Right ventricle myocardium inferior (tissue), 1 donor: ENCODE measurements at places on chromosomes 12 and 14.

DNA sequence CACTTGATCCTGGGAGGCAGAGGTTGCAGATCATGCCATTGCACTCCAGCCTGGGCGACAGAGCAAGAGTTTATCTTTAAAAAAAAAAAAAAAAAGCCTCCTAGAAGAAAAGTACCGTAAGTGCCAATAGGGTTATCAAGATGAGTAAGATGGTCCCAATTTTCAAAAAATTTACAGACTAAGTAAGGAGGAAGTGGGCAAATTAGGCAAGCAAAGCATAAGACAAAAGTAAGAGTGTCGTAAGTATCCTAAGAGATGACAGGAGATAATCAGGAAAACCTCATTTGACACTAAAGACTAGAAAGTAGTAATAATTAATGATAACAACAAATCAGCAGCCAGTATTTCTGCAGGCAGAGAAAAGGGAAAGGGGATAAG, 12.2 kb downstream of the PYM1 start:
- DNase-seq = no peak

DNA sequence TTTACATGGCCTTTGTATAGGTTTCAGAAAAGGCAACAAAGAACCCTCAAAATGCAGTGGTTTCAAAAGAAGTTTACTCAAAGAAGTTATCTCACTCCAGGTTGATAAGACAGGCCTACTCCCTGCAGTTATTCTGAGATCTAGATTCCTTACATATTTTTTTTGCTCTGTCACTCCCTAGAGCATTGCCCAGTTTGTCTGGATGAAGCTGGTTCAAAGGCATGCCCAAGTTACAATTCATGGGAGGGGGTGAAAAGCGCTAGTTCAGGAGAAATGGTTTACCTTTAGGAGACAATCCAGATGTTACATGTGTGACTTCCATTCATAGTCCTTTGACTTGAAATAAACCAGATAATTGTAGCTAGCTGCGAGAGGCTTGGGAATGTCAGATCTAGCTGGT, 115.0 kb downstream of the TPH2 start:
- DNase-seq = no peak

- DNase-seq = no peak
These were observed 441.2 kb downstream of the BTG1 start for GRCh38 chr12:91704446-91704845.

DNA sequence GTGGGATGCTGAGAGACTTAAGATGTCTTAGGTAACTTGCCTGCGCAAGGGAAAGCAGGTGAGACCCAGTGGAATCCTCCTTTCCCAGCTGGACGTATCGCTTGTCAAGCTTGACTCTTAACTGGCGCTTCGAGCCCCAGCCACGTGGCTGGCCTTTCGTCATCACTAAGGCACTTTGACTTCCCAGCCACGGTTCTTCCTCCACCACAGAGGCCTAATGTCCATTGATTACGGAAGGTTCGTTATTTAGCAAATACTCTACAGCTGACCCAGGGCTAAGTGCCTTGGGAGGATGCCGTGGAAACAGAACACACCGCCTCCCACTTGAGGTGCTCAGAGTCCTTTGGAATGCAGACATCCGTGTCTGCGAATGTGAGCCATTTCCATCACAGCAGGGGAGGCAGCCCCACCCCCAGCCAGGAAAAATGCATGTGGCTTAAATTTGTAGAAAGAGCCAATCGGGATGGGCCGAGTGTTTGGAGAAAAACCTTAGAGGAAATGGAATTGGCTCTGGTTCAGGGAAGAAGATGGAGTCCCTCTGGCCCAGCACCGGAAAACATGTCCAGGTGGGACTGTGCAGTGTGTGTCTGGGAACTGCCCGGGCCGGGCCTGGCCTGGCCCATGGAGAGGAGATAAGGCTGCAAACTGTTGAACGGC, 115.7 kb downstream of the PLXNC1 start:
- no peak for DNase-seq

DNA sequence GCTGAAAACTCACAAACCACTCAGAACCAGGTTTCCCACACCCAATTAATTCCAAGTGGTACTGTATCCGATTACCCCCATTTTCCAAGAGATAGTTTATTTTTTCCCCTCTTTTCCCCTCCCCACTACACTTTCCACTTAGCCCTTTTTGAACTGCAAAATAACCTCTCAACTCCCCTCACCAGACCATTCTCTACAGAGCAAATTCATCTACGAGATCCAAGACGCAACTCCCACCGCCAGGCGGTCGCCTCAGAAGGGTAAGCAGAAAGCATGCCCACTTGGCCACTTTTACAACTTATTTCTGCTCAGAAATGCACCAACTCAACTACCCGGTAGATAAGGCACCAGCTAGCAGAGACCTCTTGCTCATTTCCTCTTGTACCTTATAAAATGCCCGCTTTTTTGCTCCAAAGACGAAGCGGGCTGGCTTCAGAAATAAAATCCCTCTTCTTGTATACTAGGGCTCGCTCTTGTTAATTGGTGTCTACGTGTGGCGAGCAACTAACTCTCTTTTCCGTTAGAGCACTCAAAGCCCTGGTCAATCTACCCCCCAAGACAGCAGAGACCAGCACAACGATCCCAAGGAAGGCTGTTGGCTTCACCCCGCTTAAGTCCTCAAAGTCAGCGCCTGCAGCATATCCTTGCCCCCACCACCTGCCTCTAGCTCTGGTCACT, 910 bp upstream of the SRP54 start:
- DNase-seq = no peak

GRCh38 chr12:75553398-75553797, 42.0 kb upstream of the KRR1 start:
- no peak for DNase-seq

- no peak for DNase-seq
These were observed 168.4 kb downstream of the FUT8 start for GRCh38 chr14:65580973-65581372.

GRCh38 chr12:95736631-95737030, 53.9 kb downstream of the NTN4 start:
- no peak for DNase-seq

DNA sequence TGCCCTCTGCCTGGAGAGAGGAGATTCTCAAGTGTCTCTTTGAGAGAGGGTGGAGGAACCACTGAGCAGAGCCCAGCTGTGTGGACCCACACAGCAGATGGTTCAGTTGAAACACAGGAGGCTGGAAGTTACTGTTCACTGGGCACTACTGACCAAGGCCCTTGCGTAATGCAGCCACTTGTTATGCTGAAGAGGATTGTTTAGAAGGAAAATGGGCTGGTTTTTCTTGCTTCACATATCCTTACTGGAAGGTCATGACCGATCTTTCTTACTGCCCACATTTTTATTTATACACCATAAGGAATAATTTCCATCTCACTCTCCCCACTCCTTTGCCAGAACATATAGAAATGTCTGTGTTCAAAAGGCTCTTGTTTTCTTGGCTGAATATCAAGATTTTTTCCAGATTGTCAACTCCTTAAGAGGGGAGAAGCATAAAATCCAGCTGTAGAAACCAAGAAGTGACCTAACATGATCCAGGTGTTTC, 375.1 kb upstream of the DDHD1 start:
- DNase-seq = no peak

- no peak for DNase-seq
These were observed 40.4 kb downstream of the KITLG start for GRCh38 chr12:88539893-88540292.

DNA sequence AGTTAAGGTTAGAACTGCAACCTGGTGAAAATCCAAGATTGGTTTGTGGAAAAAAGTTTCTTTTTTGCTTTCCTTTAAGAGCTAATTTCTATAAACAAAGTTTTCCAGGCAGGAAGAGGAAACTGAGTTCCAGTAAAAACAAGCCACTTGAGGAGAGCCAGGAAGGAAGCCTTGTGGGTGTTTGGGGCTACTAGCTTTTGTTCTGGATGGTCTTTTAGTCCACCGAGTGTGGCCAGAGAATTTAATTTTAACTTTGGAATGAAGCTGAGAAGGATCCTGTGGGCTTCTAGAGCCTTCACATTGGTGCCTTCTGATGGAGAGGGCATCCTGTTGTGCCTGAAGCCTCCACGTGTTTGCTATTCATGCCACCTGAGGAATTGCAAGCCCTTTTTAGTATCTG, 327.9 kb downstream of the C12orf75 start:
- DNase-seq = no peak

DNA sequence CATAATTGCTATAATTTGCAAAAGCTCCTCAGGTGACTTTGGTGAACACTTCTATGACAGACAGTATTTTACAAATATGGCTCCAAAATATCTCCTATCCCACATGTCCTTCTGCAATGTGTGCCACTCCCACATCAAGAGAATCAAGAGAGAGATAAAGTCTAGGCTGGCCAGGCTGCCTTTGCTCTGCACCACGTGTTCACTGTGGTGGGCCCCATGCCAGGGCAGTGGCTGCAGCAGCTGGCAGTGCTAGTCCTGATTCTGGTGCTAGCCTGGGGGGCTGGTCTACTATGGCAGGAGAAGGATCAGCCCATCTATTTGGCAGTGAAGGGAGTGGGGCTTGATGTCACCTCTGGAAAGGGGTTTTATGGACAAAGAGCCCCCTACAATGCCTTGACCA, 86.3 kb downstream of the DRAM1 start:
- no peak for DNase-seq

- no peak for DNase-seq
These were observed 7.0 kb downstream of the CCDC63 start for GRCh38 chr12:110853836-110854235.

GRCh38 chr12:88876857-88877256, 296.6 kb upstream of the KITLG start:
- DNase-seq = no peak

DNA sequence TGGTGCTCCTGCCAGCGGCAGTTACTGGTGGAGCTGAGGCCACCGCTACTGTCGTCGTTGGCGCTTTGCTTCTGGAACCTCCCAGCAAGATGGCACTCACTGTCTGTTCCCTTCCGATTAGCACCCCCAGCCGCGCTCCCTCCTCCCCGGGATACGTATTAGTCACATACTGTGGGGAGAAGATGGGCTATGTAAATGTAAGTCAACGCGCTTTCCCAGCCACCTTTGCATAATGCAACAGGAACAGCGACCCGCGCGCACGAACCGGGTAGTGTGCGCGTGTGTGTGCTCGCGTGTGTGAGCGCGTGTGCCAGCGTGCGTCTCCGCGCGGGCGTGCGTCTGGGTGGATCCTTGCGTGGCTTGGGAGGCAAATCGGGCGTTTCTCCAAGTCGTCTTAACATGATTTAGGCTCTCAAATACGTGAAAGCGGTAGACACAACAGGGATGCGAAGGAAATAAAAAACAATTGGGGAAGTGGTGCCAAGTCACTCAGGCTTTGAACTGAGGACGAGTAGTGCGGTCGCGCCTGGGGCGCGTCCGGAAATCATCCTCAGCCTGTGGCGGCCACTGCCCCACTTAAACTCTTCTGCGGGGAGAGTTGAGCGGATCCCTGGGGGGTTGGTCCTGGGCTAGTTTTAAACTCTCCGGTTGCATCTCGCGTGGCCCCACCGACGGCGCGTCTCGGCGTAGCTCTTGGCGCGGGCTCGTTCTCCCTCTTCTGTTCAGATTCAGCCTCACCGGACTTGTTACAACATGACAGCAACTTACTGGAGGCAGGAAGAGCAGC, 1.8 kb downstream of the FLRT2 start:
- peak; percentile 73 for DNase-seq

DNA sequence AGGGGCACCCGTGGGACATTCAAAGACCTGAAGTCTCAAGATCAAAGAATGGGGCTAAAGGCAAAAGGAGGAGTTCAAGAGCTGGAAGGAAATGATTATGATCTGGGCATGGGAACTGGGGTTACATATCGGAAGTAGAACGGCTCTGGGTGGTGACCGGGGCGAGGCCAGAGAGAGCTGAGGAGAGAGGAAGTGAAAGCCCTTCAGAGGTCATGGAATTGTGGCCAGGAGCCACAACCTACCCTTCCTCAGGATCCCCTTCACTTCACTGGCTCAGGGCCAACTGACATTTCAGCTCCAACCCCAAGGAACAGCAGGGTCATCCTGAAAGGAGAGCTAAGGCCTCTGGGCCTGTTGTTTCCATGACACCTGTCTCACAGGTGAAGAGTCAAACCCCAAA, 57.8 kb downstream of the GALNT16 start:
- no peak for DNase-seq

GRCh38 chr14:71863766-71864165, 68.5 kb upstream of the RGS6 start:
- DNase-seq = no peak

- DNase-seq = no peak
These were observed 410.8 kb downstream of the NAV3 start for GRCh38 chr12:78241446-78241845.

DNA sequence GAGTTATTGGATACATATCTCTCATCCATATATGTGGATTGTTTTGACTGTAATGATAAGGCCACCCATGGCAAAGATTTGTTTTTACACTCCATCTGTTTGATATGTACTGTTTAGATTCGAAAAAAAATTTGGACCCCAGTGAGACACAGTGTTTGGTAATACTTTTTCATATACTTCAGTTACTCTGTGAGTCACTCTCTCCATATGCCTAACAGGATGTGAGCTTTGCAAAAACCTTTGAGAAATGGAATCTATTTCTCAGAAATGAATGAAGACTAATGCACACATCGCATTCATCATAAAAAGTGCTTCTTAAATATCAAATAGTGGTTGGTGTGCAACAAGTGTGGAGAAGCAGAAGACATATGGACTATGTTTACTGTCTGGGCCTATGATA, 781.5 kb downstream of the SLC6A15 start:
- no peak for DNase-seq

DNA sequence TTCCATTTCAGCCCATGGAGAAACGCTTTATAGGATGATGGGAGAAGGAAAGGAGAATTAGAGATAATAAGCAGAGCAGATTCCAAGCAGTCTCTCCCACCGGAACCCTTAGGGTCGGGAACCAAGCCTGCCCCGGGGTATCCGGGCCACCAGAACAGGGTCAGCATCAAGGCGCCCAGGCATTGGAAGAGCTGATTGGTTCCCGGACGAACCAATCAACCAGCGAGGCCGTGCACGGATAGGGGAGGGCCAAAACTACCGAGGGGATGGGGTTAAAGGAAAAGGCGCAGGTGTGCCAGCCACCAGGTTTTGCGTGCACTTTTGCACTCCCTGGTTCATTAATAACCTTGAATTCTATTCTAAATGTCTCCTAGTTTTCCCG, 1.7 kb downstream of the PPM1H start:
- DNase-seq = no peak

GRCh38 chr14:100740196-100740825, 13.6 kb downstream of the DLK1 start:
- DNase-seq = no peak
